ENCODE measurements at places on chromosomes 12 and 14.

DNA sequence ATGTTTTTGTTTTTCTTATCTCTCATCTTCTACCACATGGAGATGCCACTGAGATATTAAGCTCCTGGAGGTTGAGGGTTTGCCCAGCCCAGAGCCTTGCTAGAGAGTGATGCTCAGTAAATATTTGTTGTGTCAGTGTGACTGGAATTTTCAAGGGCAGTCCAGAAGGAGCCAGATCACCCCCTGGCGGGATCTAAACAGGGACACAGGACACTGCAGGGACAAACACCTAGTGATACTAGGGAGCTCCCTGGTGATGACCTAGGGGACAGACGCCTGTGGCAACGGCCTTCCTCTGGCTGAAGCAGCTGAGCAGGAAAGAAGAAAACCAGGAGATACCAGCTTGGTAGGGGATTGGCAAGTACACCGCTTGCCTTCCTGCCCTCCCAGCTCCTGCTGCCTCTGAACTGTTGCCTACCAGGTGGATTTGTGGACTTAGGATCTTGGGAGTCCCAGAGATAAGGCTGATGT is 714.4 kb upstream of the TBX3 start:
- DNase-seq = no peak

GRCh38 chr12:104604995-104605675 is 148.4 kb downstream of the CHST11 start:
- peak; percentile 30 for DNase-seq

GRCh38 chr14:80055226-80055625 is 156.1 kb downstream of the DIO2 start:
- no peak for DNase-seq

- no peak for DNase-seq
Observed at GRCh38 chr12:111445726-111446581, 40.2 kb downstream of the SH2B3 start.

DNA sequence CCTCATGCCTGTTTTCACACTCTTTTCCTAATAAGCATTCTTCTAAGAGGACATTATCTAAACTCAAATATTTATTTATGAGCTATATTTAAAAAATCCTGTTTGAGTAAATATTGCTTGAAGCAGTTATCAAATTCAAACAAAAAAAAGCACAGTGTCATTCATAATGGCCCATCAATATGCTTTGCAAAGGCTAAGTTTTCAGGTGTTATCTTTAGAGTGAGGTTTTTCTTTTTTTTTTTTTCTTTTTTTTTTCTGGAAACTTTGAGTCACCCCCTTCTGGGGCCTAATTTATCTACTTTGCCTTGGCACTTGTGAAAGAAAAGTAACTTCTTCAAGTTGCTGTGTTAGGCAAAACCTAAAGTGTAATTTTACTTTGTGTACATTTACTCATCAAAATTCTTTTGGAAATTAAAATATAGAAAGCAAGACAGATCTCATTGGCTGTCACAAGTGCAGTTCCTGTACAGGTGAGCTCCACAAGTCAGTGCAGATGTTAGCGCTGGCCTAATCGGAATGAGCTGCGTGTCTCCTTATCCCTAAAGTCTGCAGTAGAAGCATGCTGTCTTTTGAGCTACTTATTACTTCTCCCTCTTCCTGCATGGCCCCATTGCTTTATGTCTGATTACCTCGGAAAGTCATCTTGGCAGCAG is 53.3 kb downstream of the GLT1D1 start:
- no peak for DNase-seq

DNA sequence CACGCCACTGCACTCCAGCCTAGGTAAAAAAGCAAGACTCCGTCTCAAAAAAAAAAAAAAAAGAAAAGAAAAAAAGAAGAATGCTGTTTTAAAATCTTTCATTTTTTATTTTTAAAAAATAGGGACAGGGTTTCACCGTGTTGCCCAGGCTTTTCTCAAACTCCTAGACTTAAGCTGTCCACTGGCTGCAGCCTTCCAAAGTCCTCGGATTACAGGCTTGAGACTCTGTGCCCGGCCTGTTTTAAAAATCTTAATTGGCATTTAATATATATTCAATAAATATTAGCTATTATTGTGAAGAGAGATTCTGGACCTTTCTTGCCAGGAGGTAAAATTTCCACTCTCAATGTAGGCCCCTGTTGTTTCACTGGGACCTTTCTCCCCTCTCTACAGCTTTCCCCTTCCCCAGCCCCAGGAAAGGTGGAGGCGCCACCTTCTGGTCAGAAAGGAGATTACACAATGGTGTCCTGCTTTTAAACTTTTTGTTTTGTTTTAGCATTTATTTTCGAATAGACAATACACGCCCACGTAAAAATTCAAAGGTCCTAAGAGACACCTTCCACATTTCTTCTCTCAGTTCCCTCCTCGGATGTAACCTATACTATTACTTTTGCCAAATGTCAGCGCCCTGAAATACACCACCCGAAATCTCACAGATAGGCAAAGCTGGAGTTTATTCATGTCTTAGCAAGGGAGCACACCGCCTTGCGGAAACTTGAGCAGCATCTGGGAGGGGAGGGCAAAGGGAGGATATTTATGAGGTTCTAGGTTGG is 23.8 kb upstream of the PHC1 start:
- DNase-seq = peak; percentile 74

DNA sequence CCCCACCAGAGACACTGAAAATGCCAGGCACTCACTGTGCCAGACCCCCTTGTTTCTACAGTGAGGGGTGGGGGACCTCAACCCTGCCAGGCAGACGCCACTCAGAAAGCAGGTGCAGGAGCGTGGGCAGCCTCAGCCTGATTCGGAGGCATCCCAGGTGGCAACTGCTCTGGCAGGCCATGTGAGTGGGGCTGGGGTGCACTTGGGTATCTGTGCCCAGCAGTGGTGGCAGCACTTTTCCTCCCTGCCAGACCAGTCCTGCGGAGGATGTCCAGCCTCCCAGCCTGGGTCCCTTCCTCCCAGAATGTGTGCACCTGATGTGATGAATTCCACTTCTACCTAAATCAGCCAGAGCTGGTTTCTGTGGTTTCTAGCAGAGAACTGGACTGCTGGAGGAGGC is 13.4 kb upstream of the TTC7B start:
- DNase-seq = no peak

DNA sequence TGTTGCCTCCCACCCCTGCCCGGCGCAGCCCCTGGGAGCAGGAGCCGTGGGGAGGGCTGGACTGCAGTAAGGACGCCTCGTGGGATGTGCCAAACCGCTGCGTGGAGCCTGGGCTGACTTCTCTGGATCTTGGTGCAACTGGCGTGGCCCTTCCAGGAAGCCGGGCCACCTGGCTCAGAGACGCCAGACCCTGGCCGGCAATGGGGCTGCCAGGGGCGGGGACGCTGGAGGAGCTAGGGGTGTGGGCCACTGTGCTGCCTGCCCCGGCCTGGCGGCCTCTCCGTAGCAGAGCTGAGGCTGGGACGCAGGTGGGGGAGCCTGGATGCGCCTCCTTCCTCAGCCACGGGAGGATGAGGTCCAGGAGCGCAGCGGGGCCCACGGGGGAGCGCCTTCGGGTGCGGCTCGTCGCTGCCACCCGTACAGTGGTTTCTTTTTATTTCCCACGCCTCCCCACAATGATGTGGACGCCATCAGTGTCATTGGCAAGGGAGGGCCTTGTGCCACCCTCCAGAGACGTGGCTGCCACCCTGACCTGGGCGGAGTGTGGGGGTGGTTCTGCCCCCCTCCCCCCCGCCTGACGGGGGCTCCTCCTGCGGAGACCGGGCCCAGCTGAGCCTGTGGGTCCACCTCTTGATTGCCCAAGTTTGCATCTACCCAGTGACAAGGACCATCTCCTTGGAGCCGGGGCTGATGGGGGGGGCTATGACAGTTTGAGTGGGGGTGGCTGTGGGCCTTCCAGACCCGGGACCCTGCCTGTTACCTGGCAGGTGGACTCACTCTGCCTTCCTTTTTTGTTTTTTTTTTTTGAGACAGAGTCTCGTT is 11.3 kb downstream of the DDX51 start:
- no peak for DNase-seq

DNA sequence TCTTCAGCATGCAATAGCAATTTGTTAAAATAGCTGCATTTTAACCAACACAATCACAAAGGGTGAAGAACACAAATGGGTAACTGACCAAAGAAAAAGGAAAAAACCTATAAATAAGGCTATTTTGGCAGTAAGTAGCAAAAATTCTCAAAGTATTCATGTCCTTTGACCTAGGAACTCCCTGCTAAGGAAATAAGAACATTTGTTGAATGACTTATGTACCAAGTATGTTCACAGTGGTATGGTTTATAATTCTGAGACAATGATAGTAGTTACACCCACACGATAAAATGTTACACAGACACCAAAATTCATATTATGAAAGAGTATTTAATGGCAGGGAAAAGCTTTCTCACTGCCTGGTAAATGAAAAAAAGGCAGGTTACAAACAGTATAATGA is 16.9 kb downstream of the CCDC88C start:
- DNase-seq = no peak

GRCh38 chr12:71558445-71558844 is 105.2 kb downstream of the ZFC3H1 start:
- DNase-seq = no peak

GRCh38 chr12:66653796-66654195 is 25.1 kb downstream of the GRIP1 start:
- no peak for DNase-seq

DNA sequence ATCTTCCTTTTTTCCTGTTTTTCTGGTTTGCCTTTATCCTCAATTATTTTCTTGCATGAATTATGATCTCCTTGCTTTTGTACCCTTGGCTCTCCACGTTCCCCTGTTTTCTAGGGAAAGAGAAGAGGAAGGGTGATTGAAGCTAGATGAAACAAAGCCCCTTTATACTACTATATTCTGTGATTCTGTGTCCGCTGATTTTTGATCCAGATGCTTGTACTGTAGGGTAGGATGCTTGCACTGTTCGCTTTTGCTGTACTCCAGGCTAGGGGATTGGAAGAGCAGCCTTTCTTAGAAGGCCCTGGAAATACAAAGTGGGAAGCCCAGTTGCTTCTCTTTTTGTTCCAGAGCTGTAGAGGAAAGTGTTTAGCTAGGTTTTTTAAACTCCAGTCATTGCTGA is 35.1 kb upstream of the KLHDC2 start:
- DNase-seq = no peak

- no peak for DNase-seq
Observed at GRCh38 chr14:32352631-32353030, 23.5 kb downstream of the AKAP6 start.

DNA sequence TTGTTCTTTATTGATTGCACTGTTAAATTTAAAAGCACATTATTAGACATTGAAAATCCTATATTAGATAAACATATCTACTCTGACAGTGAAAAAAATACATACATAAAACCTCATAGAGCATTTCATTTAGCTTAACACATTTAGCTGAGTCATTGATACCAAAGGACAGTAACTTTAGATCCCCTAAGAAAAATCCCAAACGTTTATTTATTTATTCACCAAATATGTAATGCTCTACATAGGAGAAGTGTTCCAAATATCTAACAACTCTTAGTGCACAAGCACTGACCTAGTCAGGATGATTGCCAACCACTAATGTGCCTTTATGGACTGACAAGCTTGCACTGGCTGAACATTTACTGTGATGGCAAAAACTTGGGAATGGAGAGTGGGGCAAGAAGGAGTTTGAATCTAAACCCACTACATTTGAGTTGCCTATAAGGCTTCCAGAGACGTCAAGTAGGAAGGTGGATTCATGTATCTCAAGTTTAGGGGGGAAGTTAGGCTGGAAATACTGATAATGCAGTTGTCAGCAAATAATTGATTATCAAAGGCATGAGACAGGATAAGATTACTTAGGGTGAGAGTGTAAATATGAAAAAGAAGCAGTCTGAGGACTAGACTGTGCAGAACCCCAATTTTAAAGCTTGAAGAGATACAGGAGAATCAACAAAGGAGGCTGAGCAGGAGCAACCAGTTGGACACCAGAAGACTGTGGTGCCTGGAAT is 156.4 kb downstream of the PLCZ1 start:
- DNase-seq = no peak

GRCh38 chr14:102518063-102518648 is 8.6 kb upstream of the ANKRD9 start:
- no peak for DNase-seq

- peak; percentile 8 for DNase-seq
Observed at GRCh38 chr12:117333331-117333881, 28.0 kb downstream of the NOS1 start.

DNA sequence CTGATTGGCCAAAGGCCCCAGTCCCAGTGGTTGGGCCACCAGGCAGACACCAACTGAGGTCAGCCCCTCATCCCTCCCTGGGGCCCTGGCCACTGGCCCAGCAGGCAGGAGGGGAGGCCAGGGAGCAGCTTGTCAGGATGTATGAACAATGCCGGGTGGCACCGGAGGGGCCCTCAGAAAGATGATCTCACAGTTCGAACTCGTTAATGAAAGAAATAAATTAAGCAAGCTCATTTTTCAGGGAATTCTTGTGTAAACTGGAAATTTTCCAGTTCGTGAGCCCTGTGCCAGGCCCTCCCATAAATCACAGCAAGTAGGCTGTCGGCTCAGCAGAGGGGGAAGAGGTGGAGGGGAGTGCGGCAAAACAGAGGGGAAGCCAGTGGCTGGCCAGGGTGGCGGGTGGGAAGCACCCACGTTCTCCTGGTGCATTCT is 177.0 kb upstream of the VASH1 start:
- DNase-seq = peak; percentile 54

DNA sequence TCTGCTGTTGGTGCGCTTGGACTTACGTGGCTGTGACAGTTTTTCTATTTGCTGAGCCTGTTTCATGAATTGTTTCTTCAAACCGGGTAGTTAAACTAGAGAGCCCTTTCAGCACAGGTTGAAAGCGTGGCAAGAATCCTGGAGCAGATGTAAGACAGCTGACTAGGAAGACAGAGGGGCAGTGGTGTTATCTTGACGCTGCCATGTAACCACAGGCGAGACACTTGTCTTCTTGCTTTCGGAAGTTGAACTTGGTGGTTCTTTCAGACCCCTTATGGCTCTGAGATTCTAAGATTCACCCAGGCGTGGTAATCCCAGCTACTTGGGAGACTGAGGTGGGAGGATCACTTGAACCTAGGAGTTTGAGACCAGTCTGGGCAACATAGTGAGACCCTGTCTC is 4.3 kb downstream of the EMP1 start:
- no peak for DNase-seq

DNA sequence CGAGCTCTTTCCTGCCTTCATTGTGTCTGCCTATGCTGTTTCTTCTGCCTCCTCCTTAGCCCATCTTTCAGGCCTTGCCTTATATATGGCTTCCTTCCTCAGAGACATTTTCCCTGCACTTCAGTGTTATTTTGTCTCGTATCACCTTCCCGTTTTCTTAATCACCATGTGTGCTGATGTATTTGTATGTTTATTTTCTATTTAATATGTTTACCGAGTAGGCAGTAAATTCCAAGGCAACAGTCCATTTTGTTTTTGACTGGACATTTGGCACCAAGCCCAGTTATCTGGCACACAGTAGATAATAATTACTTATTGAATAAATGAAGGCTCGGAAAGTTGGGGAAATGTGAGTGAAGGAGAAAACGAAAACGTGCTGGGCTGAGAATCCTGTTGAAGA is 4.6 kb upstream of the POU6F1 start:
- DNase-seq = no peak

GRCh38 chr14:72256055-72256454 is 323.8 kb downstream of the RGS6 start:
- DNase-seq = no peak

DNA sequence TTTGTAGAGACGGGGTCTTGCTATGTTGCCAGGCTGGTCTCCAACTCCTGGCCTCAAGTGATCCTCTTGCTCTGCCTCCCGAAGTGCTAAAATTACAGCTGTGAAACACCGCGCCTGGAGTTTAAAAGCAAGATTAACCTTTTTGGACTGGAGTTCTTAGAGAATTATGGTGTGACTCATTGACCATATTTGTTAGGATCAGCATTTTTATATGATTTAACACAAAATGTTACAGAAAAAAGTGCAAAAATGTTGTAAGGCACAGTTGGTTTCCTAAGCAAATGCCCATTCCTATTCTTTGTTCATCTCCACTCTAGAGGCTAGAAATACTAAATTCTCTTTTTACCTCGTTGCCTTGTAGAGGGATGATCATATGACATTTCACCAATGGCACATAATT is 27.6 kb downstream of the SLC35E3 start:
- DNase-seq = no peak
